Tibial nerve (tissue), 4 donors: ENCODE measurements at places on chromosomes 3 and 15. TPM values are rescaled to one million over a fixed set of nuclear protein-coding genes. Genes with fewer than 3 reads are reported as not detected.

The P2RY12 gene
- 6.3 TPM for total RNA-seq

DNA sequence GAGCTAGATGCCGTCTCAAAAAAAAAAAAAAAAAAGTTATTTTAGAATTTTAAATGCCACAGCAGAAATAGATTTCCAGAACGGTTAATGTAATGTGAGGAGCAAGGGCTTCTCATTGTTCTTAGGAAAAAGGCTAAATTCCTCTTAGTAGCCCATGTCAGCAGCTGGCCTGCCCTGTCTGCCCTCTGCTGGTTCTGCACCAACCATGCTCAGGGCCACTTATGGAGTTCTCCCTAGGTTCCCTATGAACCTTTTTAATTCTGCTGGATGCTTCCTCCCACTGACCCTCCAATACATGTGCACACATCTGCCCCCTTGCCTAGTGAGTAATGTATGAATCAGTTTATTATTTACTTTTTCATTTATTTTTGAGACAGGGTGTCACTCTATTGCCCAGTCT is 32.2 kb upstream of the DPPA4 start:
- H3K4me3 ChIP-seq, result no peak overlapping the region
- no peaks in the 10 kb centered on the region for H3K4me1 ChIP-seq
- H3K27me3 ChIP-seq, result no peaks in the 10 kb centered on the region
- H3K27ac ChIP-seq, result no peak overlapping the region
- H3K36me3 ChIP-seq, result no peaks in the 10 kb centered on the region
- DNase-seq, result no peak

DNA sequence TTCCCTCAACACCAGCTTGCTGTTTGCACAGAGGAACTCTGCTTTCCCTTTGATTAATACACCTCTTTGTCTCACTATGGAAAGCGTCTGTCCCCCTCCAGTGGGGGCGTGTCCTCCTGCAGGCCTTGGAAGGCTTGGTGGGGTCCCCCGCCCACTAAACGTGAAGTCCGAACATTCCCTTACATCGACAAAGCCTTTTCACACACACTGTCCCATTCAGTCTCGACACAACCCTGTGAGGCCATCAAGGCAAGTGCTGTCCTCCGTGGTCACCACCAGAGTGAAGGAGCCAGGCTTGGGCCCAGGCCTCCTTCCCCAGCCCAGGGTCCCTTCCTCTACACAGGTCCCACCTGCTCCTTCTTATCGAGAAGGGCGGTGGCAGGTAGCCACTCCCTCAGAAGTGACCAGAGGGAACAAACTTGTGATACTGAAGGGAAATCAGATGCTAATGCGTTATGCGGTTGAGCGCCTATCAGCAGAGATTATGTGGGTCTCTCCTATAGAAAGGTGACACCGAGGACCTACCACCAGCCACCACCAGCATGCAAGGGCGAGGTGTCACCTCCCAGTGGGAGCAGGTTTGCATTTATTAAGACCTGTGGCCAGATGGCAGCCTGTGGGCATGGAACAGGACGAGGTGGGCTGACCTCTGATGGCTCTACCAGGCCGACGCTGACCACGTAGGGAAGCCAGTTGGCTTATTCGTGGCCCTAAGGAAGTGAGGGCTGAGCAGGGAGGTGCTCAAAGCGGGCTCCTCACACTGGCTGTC is 6.6 kb downstream of the NRROS start:
- H3K36me3 ChIP-seq, result no peaks in the 10 kb centered on the region
- no peak for DNase-seq
- H3K4me1 ChIP-seq, result no peaks in the 10 kb centered on the region

DNA sequence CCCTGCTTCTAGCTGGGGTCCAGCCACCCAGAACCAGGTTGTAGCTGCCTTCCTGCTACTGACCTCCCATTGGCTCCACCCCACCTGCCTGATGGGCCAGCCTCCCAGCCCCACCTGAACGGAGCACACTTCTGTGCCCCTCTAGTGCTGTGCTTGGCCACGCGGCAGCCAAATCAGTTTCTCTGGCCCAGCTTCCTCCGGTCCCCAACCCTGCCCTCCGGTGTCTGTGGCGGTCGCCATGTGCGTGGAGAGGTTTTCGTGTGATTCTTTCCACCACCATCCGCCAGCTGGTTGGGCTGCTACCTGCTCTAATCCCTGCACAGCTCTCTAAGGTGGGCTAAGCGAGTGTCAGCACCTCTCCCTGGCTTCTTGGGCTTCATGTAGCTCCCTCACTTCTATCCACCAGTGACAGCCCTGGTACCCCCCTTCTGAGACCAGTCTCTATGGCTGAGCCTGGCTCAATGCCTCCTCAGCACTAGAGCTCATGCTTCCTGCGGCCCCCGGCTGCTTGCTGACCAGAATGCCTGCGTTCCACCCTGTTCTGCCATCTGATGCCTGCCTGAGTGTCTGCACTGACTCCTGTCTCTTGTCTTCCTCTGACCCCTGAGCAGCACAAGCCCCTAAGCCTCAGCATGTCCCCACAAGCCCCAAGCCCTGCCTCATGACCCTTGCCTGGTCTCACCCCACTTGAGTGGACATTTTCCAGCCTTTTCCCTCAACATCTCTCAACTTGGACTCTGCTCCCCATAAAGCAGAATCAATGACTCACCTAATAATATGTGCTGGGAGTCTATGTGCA is 23.2 kb upstream of the MAGEF1 start:
- peaks cover 6% of the 10 kb centered on the region for H3K4me1 ChIP-seq
- no peaks in the 10 kb centered on the region for H3K36me3 ChIP-seq
- no peaks in the 10 kb centered on the region for H3K27me3 ChIP-seq
- no peak overlapping the region for H3K4me3 ChIP-seq

GRCh38 chr15:29889542-29890329 is 67.5 kb upstream of the TJP1 start:
- H3K27ac ChIP-seq, result peak overlapping the region; percentile 5
- no peaks in the 10 kb centered on the region for H3K27me3 ChIP-seq
- peaks cover 49% of the 10 kb centered on the region for H3K4me1 ChIP-seq
- H3K36me3 ChIP-seq, result no peaks in the 10 kb centered on the region

DNA sequence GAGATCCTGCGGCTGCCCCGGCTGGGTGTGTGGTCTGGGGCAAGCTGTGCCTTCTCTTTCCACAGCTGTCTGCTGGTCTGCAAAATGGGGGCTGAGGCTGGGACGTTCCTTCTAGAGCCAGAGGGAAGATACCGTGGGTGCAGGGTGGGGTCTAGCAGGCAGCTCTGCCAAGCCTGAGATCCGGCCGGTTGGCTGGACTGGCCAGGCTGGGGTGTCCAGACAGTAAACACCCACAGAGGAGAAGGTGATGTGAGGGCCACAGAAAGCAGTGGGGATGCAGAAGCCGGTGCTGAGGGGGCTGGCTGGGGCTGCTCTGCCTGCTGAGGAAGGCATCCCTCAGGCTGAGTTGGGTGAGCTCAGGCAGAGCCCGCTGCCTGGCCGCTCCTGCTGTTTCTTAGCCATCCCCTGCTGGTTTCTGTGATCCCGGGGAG is 46.1 kb downstream of the FBLN2 start:
- H3K27me3 ChIP-seq, result no peaks in the 10 kb centered on the region
- no peaks in the 10 kb centered on the region for H3K36me3 ChIP-seq
- no peak overlapping the region for H3K27ac ChIP-seq
- no peak overlapping the region for H3K4me3 ChIP-seq
- H3K4me1 ChIP-seq, result no peaks in the 10 kb centered on the region
